NCI-H460 (cell line): ENCODE measurements at places on chromosomes 3 and 15. TPM values are rescaled to one million over a fixed set of nuclear protein-coding genes. Genes with fewer than 3 reads are reported as not detected.

DNA sequence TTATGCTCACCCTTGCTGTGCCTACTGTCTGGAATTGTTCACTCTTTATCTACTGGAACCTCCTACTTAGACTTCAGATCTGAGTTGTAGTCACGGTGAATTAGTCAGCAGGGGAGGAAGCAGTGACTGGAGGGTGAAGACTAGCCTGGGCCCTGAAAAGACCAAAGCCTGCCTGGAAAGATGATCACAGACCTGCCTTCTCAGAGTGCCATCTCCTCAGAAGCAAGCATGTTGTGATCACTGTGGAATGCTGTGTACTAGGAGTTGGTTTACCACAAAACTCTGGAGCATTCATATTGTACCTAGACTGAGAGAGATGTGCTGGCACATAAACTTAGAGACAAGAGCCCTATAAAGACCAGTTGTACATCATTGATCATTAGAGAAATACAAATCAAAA, 100.7 kb upstream of the SCN10A start:
- no peak for DNase-seq

DNA sequence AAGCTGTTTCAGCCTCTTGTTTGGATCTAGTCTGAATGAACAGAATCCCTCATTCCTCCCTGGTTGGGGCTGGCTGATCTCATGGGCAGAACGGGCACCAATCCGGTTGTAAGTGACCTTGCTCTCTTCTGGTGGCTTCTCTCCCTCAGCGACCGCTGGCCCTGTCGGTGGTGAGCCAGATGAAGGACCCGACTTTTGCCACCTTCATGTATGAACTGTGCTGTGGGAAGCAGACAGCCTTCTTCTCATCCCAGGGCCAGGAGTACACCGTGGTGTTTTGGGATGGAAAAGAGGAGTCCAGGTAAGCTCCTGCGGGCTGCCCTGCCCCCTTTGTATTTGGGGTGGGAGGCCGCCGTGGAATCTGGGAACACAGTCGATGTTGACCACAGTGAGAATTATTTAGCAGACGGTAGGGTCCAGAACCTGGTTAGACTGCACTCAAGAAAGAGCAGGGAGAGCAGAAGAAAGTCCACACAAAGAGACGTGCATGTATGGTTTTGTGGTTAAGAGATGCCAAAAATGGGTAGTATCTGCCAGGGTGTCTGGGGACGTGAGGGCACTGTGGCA, 138.8 kb downstream of the LRRK1 start:
- DNase-seq = no peak

- no peak for DNase-seq
These were observed 34.5 kb upstream of the NFKBIZ start for GRCh38 chr3:101814835-101815234.

- DNase-seq = no peak
These were observed 11.6 kb downstream of the TSEN2 start for GRCh38 chr3:12495749-12496452.

DNA sequence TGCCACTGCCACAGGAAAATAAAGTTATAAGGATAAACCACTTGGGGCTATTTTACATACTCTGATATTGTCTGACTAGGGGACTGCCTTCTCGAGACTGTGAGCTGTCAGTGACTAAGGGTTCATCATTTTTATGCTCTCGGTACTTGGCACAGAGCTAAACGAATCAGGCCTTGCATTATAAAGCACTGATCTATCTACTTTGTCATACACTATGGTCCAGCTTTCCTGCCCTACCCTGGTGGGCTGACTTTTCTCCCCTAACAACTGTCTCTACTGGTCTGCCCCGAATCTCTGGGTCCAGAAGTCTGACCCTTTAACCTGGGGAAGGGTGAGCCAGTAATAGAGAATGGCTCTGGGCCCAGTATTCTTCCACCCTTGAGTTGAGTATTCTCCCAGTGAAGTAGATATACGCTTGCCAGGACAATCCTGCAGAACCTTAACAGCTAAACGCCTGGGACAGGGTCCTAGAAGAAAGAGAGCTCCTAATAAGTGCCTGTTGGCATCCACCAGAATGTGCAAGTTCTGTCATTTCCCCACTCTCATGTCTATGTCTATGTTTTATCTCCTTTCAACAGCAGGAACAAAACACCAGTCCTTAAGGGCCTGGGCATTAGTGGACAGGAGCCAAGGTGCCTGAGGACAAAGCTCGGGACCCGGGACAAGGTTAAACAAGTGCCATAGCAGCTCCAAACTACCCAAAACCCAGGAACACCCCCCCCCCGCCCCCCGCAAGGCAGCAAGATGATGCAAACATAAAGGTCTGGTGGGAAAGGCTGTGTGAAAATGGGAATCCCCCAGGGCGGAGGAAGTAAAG, 1.2 kb downstream of the LARP6 start:
- DNase-seq = no peak

Gene ESYT3
- 1.5 and 2.6 TPM in 2 replicates for total RNA-seq

Gene NAA80
- 7.2 and 7.6 TPM in 2 replicates for total RNA-seq

DNA sequence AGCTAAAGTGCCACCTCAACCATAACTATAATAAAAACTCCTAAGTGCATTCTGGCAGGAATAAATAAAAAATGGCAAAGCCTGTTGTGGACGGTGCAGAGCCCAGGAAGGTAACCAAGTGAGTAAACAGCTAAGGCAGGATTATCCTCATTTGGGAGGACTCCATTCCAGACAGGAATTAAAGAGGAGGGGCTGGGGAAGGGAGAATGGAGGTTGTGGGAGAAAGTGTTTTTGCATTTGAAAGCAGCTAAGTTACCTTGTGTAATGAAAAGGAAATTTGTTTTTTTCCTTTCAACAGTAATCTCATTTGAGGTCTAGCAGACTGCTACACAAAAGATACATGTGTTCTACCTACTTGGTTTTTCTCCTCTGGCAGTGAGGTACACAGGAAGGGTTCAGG, 248.5 kb downstream of the TIGIT start:
- no peak for DNase-seq

DNA sequence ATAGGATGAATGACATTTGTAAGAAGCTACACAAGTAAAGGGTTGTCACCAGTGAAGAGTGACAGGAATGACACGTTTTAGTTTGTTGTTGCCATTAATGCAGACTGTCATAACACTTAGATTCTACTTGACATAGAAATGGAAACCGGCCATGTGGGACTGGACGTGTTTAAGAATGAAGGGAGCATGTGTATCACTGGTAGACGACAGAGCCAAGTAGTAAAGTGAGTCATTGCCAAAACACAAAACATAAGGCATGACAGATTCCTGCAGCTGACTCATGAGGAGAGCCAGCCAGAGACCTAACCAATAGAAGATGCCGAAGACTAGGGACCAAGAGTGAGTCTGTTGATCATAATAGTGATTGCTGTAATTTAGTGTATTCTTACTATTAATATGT, 106.2 kb upstream of the PLAAT1 start:
- peak; percentile 3 for DNase-seq

GRCh38 chr3:191290311-191291025, 38.7 kb upstream of the CCDC50 start:
- no peak for DNase-seq

DNA sequence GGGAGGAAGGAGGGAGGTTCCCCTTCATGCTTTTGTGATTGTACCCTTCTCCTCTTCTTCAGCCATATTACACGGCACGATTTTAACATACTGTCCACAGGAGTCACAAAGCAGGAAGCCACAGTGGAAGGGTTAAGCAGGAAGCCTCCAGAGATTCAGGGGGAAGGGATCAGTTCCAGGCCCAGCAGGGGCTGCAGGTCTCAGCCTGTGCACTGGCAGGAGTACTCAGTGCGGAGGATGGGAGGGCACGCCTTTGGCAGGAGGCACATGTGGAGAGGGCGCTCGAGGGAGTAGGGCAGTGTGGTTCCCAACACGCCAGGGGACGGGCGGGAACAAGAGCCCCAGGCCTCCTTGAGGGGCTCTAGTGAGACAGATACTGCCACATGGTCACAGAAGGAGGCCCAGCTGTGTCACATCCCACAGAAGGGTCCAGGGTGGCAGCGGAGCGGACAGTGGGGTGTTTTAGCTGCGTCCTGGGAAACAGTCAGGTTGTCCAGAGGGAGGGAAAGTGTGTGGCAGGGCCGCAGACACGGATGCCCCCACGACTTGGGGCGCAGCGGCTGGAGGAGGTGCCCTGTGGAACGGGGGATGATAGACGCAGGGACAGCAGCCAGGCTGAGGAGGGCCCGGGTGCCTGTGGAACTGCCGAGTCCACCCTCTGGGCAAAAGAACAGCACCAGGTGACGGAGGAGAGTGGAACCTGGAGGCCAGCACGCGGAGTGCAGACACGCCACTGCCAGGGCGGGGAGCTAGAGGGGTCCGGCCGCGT, 77.5 kb downstream of the CHSY1 start:
- no peak for DNase-seq

Gene SKOR1
- 0.05 and 0.17 TPM in 2 replicates for total RNA-seq

Gene MON1A
- 8.9 and 10.8 TPM in 2 replicates for total RNA-seq

Gene ROPN1
- total RNA-seq = not detected in 2 replicates

GRCh38 chr3:129449279-129450115, 9.5 kb downstream of the IFT122 start:
- DNase-seq = no peak

Gene ABCC5
- 7.0 and 9.4 TPM in 2 replicates for total RNA-seq

DNA sequence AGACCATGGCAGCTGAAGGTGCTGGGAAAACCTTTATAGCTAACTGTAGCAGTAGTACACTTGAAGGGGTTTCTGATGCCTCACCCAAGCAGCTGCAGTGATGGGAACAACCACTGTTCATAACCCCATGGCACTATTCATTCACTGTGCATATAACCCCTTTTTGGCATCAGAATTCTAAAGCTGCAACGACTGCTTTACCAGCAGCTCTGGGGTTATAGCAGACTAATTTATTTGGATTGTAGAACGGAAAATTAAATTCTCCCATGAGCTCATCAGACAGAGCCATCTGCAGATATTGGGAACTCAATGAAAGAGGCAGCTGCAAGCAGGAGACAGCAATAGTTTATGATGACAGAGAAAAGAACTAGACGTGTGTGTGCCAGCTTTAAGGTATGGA, 28.6 kb downstream of the TFDP2 start:
- DNase-seq = no peak

DNA sequence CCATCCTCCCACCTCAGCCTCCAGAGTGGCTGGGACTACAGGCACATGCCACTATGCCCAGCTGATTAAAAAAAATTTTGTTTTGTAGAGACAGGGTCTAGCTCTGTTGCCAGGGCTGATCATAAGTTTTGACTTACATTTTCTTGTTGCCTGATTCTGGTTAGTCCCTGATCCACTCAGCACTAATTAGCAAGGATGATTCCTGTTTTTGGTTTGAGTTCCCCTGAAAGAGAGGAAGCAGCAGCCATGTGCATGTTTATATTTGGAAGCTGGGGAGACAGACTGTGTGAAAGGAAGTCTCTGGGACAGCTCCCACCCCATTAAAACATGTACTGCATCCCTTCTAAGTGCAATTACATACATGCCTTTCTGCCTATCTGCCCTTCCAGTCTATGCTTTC, 3.6 kb upstream of the NCK1 start:
- no peak for DNase-seq

DNA sequence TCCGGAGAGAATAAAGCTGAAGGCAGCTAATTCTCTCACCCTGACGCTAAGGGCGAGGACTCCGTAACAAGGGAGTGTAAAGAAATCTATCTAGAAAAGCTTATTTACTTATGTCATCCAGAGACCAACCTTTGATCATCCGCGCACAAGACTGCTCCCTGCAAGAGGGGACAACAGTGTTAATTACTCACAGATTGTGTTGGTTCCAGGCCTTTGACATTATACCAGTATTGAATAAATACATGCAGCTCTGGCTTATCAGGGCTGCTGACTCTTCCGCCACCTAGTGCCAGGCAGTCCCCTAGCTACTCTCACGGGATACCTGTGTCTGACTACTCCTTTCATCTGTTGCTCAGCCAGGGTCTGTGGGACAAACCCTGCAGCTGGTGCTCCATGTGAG, 211.7 kb downstream of the DTWD1 start:
- DNase-seq = peak; percentile 99

DNA sequence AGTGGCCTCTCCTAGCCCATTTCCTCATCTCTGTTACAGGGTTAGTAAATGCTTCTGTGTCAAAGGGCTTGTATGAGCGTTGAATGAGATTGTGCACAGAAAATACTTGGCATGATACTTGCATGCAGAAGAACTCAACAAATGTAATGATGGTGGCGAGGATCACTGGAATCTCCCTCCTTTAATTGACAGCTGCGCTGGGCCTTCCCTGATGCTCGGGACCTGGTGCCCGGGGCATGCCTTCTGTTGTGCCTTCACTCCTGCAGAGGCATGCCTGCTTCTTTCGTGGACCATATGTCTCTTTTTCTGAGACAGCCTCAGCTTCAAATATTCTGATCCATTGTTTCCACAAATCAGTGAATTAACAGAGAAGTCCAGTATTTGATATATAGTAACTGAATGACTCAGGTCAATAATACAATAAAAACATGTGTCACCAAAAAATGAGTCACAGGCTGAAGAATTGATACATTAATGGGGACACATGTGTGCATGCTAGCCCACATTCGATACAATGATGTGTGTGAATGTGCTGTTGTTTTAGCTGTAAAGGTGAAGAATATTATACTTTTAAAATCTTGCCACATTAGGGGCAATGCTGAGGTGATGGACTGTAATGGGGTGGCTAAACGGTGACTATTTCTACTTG, 243.3 kb upstream of the TBL1XR1 start:
- DNase-seq = no peak

Gene CCDC9B
- 8.9 and 9.4 TPM in 2 replicates for total RNA-seq

Gene IGSF10
- total RNA-seq = 0.14 and 0.15 TPM in 2 replicates

GRCh38 chr15:68183616-68184315, 21.4 kb downstream of the CALML4 start:
- no peak for DNase-seq

GRCh38 chr3:78277801-78278200, 1237.9 kb downstream of the ROBO2 start:
- DNase-seq = no peak

Gene NMNAT3
- 2.1 and 2.4 TPM in 2 replicates for total RNA-seq

Gene NTRK3
- not detected in 2 replicates for total RNA-seq

DNA sequence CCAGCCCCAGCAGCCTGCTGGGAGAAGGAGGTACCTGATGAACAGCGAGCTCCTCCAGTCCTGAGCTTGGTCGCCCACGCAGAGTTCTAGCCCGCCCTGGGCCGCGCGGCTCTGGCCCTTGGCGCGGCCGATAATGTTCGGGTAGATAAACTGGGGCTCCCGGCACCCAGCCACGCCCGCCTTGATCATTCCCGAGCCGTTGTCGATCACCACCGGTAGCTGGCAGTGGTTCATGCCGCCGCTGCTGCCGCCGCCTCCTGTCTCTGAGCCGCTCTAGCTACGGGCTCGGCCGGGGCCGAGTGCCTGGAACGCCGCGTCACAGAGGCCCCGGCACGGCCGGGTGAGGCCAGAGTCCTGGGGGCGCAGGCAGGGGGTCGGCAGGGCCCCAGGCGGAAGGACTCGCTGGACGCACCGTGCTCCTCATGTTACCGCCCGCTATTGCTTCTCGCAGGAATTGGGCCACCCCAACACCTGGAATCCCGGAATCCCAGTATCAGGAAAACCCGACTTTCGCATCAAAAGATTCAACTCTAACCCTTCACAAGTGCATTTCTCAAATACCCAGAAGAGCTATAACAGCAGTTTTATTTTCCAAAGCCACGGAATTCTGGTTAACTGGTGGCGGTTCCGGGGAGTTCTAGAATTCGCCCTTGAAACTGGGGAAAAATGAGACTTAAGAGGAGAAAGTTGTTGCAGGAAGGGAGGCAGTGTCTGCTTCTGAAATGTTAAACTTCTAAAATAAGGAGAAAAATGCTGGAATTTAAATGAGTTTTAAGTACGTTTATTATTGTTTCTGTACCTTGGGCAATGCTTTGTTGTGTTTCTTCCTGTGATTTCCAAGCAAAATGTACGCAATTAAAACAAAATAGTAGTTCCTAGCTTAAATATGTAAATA, at the start of gene ACTRT3:
ACTRT3 (minus strand) TSS at position 275 of the 895 bp plus-strand sequence; CDS start at position 234, 41 bp downstream.
- DNase-seq = peak; percentile 35

GRCh38 chr3:168371846-168372245, 276.1 kb upstream of the GOLIM4 start:
- no peak for DNase-seq
